ENCODE measurements at places on chromosomes 5 and 9.

GRCh38 chr9:71589612-71590011 is 178.7 kb downstream of the CEMIP2 start:
- no peak for DNase-seq

- no peak for DNase-seq
These were observed 6.0 kb downstream of the B4GALT1 start for GRCh38 chr9:33161011-33161588.

DNA sequence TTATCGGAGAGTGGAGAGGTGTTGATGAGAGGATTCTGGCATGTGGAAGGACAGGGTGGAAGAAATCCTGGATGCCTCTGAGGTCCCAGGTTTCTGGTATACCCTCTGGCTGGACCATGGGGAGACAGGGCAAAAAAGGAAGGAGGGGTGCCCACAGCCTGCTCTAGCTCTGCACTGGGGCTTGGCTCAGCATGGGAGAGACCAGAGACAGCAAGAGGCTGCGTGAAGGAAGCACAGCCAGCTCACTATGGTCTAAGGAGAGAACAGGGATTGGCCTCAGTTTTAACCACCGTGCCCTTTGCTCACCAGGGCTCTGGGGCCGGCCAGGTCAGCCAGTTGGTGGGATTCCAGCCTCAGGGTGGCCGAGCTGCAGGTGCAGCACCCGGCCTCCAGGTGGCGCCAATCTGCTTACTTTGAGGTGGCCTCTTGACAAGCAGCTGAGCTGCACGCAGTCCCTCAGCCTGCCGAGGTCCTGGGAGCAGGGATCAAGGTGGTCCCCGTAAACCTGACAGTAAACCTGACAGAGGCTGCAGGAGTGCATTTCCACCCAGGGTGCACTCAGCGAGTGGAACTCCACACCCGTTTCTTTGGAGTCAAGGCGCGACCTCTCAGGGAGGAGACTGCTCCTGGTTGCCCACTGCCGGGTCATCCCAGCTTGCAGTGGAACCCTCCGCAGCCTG is 25.0 kb upstream of the SPTLC1 start:
- DNase-seq: peak; percentile 9

DNA sequence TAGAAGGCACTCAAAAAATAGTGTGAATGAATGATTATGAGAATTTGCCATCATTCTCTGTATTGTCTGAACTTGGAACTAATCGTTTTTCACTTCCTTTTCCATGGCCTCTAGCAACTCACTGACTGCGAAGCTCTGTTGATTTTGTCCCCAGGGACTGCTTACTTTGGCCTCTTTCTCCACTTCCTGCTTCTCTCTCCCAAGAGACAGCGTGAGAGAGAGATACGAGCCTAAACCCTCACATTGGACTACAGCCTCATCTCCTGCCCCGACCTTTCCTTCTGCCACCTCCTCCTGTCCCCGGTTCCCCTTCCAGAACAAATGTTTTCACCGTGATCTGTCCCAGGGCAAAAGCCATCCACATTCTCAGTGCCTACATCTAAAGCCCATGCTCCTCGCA is 300.8 kb upstream of the PANK3 start:
- no peak for DNase-seq

GRCh38 chr5:75059912-75060545 is 7.7 kb upstream of the GCNT4 start:
- DNase-seq: no peak

GRCh38 chr9:89006267-89006666 is 15.0 kb downstream of the S1PR3 start:
- no peak for DNase-seq

DNA sequence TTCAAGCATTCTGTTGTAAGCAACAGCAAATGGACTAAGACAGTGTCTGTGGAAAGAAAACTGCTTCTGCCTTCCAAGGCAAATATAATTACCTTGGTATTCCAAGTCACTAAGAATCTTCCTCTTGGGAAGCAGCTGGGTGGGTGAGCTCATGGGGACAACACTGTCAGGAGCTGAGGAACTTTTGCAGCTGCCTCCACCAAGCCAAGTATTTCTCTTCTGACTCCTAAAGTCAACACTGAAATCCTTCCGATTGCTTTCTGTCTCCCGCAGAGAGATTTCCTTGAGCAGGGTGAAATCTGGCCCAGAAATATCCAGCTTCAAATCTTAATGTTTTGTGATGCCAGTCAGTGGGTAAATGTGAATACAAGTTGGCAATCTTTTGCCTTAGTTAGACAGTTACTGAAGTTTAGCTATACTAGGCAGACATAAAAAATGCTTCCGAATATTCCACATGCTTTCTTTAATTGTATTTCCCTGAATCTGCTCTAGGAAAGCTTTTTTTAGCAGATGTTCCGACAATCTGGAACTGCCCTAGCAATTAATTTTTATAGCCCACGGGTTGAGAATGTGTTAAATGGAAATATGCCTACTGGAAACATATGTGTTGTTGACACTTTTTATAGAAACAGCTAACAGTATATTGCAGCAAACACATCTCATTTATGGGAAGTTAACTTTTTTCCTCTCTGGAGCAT is 369.9 kb upstream of the DAB2 start:
- DNase-seq: no peak

- no peak for DNase-seq
These were observed 11.6 kb upstream of the TNFAIP8 start for GRCh38 chr5:119344231-119344630.

- no peak for DNase-seq
These were observed 37.8 kb downstream of the CDH6 start for GRCh38 chr5:31231177-31231838.

- DNase-seq: no peak
These were observed 12.1 kb upstream of the EGFL7 start for GRCh38 chr9:136650648-136651047.

DNA sequence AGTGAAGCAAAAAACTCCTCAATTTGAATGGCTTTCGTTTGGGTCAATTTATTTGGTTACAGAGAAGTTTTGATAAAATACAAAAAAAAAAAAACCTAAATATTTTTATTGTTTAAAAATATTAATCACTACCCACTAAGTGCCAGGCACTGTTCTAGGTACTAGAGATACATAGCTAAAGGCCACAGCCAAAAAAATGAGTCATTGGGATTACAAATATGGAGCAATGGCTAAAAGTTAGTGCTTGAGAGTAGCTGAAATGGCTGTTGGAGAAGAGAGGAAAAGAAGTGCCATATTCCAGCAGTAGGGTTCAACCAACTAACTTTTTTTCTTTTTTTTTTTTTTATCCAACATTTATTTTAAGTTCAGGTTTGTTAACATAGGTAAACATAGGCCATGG is 130.1 kb upstream of the PTGER4 start:
- no peak for DNase-seq

DNA sequence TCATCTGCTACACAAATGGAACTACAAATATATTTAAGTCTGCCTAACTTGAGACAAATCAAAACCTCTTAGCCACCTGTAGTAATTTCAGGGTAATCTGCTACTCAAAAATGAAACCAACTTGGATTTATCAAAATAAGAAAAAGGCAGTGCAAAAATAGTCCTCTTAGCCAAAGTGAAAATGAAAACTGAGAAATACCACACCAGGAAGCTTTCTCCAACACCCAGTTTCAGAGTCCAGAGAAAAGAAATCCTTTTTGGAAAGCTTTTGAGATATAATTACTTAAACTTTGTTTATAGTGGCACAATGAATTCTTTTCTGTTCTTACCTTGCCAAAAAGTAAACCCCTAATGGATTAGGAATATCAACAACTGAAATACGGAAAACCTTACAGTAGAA is 990.4 kb downstream of the EFNA5 start:
- DNase-seq: no peak

GRCh38 chr9:117574099-117574498 is 130.1 kb upstream of the TLR4 start:
- no peak for DNase-seq

- no peak for DNase-seq
These were observed 164.0 kb upstream of the CCDC152 start for GRCh38 chr5:42592401-42593140.

- DNase-seq: no peak
These were observed 15.0 kb upstream of the PTBP3 start for GRCh38 chr9:112348257-112349007.

GRCh38 chr5:135371622-135372232 is 27.3 kb downstream of the MACROH2A1 start:
- DNase-seq: no peak

GRCh38 chr9:1966725-1967366 is 48.3 kb upstream of the SMARCA2 start:
- DNase-seq: no peak

GRCh38 chr9:137369061-137369787 is 53.7 kb downstream of the EXD3 start:
- no peak for DNase-seq

DNA sequence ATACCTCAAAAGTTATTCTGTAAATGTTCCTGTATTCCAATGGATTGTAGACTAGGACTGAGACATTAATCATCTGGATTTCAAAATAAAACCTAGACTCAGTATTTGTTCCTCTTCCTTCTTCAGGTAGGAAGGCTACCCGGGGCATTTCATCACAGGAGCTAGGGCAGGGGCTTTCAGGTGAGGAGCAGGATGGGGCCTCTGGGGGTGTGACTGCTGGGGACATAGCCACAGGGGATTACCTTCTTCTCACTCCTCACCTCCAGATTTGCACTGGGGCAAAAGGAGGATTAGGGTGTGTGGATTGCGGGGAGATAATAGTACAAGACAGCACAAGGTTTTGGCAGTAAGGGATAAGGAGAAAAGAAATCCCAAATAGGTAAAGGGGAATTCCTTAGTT is 37.9 kb upstream of the SRP19 start:
- no peak for DNase-seq

GRCh38 chr9:35158501-35159280 is 3.1 kb upstream of the UNC13B start:
- no peak for DNase-seq

DNA sequence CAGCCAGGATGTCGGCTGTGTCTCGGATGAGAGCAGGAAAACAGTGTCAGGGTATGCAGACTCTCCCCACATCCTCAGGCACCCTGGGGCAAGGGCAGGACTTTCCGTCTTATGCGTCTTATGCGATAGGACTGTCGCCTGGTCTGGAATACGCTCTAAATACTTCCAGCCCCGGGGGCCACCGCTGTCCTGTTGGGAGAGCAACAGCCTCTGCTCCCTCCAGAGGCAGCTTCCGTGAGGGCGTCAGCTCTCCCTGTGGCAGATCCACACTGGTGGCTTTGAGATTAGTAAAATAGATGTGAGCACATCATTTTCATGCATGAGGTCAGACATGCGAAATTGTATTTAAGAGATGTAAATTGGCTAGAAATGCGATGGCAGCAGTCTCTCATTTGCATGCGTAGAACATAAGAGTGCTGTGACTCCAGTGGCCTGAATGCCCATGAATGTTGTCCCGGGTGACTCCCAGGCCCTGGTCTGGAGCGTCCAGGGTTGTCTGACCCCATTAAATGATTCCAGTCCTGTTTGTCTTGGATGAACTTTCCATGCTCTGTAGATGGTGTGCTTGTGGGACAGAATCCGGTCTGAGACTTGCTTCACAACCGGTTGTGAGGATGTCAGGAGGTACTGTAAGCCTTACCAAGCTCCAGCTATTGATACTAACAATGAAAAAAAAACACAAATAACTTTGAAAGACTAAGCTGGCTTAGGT is 228.2 kb downstream of the SYK start:
- DNase-seq: no peak

DNA sequence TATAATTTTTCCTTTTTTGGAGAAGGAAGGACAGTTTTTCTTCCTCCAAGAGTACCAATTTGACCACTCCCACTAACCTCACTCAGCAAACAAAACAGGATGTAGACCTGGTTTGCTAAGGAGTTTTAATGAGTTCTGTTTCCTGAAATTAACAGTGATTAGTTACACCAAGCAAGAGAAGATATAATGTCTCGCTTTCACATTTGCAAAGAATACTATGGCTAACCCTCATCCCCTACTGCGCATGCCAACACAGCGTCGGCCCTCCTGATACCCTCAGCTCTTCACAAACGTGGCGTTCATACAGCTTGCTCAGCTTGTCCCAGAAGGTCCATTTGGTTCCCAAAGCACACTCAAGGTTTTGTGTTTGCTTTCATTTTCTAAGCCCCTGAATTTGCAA is 41.9 kb upstream of the IPPK start:
- no peak for DNase-seq

DNA sequence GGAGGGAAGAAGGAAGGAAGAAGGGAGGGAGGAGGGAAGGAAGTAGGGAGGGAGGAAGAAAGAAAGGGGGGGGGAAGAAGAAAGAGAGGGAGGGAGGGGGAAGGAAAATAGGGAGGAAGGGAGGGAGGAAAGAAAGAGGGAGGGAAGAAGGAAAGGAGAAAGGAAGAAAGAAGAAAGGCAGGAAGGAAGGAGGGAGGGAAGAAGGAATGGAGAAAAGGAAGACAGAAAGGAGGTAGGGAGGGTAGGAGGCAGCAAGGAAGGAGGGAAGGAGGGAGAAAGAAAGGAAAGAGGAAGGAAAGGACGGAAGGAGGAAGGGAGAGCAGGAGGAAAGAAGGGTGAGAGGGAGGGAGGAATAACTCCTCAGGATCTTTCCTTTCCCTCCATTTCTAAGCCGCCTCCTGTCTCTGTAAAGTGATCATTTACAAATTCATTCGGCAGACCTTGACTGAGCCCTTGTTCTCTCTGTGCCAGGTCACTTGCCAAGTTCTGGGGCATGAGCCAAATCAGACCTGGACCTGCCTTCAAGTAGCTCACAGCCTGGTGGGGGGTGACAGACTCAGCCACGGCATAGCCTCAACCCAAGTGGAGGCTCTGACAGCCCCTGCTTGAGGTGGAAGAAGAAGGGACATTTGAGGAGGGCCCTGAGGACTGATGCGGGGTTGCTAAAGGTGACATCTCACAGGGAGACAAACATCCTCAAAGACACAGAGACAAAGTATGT is 69.0 kb upstream of the HRH2 start:
- no peak for DNase-seq

GRCh38 chr9:135948968-135949367 is 12.2 kb downstream of the UBAC1 start:
- DNase-seq: no peak

GRCh38 chr5:178231539-178232123 is 971 bp downstream of the PHYKPL start:
- no peak for DNase-seq

- DNase-seq: no peak
These were observed 389.1 kb upstream of the KIF2A start for GRCh38 chr5:61916621-61917620.

- DNase-seq: no peak
These were observed 375.8 kb downstream of the SEMA5A start for GRCh38 chr5:9170026-9170425.

DNA sequence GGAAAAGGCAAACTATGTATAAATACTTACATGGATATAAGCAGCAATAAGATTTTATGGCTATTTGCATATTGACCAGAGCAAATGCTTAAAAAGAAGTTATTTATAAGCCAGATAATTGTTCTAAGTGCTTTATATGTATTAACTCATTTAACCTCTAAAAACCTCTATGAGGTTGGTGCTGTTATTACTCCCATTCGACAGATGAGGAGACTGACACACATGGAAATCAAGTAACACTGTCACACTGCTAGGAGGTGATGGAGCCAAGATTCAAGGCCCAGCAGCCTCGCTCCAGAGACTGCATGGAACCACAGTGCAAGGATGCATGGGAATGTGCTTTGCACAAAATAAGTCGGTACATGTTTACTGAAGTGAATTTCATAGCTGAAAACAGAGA is 53.7 kb downstream of the C5 start:
- no peak for DNase-seq

- DNase-seq: no peak
These were observed 318.4 kb upstream of the NMUR2 start for GRCh38 chr5:152723482-152723881.

- DNase-seq: no peak
These were observed 156.0 kb upstream of the CDKN2B start for GRCh38 chr9:22165144-22165543.
